ENCODE measurements at places on chromosomes 2 and 18.

DNA sequence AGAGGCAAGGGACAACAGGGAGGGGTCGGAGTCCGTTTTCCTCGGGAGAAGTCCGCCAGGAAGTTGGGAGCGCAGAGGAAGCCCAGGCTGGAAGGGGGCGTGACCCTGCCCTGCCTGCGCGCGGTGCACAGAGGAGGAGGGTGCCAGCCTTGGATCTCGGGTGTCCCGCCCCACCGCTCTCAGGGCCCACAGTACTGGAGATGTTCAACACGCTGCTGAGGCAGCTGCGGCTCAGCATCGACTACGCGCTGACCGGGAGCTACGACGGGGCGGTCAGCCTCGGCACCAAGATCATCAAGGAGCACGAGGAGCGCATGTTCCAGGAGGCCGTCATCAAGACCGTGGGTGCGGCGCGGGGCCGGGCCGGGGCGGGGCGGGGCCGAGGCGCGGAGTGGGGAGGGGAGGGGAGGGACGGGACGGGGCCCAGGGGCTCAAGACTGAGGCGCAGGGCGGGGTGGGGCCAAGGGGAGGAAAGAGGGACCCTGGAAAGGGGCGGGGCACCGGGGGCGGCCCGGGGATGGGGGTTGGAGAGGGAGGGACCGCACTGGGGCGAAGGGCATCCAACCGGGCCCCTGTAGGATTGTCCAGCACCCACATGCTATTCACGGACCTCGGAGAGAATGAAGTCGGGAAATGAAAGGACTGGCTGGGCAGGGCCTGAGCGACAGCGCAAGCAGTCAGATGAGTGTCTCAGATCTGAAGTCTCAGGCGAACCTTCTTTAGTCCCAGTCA lies 36.6 kb downstream of the POMC start:
- DNase-seq = no peak

- no peak for DNase-seq
These were observed at the start of gene FNDC4 for GRCh38 chr2:27494944-27495554. Gene FNDC4, minus strand, starts transcription at chr2:27495200. Its CDS starts 521 bp downstream, at chr2:27494679.

- no peak for DNase-seq
These were observed 84.0 kb downstream of the DDX1 start for GRCh38 chr2:15675456-15676195.

- no peak for DNase-seq
These were observed 734.5 kb upstream of the ACVR2A start for GRCh38 chr2:147110317-147110716.

GRCh38 chr18:40962784-40963183 lies 992.2 kb upstream of the PIK3C3 start:
- no peak for DNase-seq

- DNase-seq = no peak
These were observed 278.6 kb downstream of the CDH19 start for GRCh38 chr18:66325251-66325650.

DNA sequence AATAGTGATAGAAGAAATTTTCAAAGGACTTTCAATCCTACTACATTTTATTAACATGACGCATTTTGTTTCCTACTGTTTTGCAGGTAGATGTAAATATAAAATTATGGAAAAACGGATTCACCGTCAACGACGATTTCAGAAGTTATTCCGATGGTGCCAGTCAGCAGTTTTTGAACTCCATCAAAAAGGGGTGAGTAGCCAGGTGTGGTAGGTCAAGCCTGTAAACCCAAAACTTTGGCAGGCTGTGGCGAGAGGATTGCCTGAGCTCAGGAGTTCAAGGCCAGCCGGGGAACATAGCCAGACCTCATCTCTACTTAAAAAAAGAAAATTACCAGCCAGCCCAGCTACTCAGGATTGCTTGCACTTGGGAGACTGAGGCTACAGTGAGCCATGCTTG lies 33.0 kb upstream of the MFSD2B start:
- no peak for DNase-seq

DNA sequence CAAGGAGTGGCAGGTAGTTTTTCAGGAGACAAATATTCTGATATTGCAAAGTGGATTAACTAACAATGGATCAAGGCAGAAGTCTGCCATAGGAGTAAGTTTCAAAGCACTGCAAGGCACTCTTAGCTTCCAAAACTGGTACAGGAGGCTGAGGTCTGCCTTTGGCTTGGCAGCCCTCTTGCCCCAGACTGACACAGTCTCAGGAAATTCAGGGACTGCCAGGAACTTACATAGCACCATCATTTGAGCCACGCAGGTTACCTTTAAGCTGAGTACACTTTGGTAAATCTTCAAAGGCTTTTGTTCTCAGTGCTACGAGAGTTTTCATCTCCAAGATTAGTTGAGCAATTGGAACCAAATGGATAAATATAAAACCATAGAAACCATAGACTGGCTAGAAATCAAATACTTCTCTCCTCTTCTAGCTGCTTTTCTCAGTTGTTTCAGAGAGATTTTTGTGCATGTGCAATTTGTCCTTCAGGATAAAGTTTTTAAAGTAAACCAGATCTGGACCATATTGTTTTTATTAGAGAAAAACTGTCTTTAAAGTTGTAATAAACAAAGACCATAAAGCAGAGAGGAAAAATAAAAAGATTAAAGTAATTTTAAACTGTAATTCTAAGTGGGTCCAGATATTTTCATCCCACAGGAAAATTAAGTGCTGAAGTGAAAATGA lies 18.8 kb downstream of the ANKRD29 start:
- DNase-seq = no peak

DNA sequence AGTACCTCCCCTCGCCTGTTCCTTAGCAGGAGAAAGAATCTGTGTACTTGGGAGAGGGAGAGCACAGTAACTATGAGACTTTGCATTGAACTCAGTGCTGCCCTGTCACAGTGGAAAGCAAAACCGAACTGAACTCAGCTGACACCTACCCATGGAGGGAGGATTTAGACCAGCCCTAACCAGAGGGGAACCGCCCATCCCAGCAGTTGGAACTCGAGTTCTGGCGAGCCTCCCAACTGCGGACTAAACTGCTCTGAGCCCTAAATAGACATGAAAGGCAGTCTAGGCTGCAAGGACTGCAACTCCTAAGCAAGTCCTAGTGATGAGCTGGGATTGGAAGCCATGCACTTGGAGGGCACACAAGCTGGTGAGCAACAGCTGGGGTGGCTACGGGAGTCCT lies 110.4 kb downstream of the GRB14 start:
- no peak for DNase-seq

DNA sequence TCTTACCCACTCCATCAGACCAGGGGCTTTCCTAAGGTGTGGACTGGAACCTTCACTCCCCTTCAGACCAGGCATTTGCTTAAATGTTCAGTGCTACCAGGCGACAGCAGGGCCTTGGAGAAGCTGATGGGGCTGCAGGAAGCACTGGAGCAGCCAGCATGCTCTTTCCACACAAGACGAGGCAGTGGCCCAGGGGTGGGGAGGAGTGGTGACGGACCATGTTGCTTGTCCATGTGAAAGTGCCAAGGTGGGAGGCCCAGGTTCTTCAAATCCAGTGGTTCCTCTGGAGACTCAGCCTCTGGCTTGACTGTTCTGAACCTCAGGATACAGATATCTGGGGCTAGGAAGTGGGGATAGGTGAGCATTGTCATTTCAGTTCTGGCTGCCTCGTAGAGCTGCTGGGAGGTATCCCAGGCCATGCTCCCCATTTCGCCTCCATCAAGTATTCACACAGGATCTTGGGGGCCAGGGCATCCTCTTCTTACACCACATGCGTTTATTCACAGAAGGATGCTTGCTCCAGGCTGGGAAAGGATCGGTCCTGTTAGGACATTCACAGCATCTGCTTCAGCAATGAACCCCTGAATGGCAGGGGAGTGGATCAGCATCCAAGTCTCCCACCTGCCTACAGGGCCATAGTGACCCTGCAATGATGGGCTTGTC lies 62.2 kb downstream of the SFXN5 start:
- DNase-seq = no peak

GRCh38 chr2:237864940-237865622 lies 5.7 kb downstream of the RAMP1 start:
- peak; percentile 31 for DNase-seq

- no peak for DNase-seq
These were observed 336.7 kb upstream of the ATP5MC3 start for GRCh38 chr2:175518206-175518605.

- DNase-seq = no peak
These were observed 38.1 kb downstream of the PLEK start for GRCh38 chr2:68403199-68403644.

DNA sequence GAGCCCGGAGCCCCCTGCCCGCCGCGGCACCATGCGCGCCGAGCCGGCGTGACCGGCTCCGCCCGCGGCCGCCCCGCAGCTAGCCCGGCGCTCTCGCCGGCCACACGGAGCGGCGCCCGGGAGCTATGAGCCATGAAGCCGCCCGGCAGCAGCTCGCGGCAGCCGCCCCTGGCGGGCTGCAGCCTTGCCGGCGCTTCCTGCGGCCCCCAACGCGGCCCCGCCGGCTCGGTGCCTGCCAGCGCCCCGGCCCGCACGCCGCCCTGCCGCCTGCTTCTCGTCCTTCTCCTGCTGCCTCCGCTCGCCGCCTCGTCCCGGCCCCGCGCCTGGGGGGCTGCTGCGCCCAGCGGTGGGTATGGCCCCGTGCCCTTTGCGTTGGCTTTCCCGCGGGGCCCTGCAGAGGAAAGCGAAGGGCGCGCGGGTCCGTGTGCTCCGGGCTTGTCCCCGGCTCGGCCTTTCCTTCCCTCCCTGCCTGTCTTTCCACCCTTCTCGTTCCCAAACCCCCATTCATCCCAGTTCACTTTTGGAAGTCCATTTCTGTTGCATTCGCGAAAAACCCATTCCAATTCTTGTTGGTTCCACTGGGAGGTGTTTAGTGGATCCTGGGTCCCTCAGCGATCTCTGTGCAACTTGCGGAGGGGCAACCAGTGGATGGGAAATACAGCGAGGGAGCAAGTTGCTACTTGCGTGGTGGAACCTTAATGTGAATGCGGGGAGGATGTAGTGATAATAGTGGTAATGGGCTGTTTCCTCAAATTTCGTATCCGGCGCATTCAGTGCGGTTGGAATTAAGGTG lies 599 bp downstream of the ADAM23 start:
- DNase-seq = no peak

DNA sequence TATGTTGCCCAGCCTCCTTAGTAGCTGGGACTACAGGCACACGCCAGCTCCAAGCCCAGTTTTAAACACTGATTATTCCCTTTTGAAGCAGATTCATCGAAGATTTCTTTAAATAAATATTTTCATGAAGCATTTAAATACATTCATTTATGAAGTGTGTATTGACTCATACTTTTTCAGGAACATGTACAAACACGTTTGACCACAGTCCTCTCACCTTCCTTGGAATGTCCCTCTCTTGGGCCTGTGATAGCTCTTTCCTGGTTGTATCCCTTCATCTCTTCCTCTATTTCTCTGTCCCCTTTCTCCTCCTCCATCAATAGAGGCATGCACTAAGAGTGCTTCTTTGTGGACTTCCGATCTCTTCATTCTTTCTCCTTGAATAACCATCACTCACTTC lies 2.5 kb downstream of the PSTPIP2 start:
- DNase-seq = no peak

- DNase-seq = no peak
These were observed 225.7 kb downstream of the EPHA4 start for GRCh38 chr2:221346411-221346810.

DNA sequence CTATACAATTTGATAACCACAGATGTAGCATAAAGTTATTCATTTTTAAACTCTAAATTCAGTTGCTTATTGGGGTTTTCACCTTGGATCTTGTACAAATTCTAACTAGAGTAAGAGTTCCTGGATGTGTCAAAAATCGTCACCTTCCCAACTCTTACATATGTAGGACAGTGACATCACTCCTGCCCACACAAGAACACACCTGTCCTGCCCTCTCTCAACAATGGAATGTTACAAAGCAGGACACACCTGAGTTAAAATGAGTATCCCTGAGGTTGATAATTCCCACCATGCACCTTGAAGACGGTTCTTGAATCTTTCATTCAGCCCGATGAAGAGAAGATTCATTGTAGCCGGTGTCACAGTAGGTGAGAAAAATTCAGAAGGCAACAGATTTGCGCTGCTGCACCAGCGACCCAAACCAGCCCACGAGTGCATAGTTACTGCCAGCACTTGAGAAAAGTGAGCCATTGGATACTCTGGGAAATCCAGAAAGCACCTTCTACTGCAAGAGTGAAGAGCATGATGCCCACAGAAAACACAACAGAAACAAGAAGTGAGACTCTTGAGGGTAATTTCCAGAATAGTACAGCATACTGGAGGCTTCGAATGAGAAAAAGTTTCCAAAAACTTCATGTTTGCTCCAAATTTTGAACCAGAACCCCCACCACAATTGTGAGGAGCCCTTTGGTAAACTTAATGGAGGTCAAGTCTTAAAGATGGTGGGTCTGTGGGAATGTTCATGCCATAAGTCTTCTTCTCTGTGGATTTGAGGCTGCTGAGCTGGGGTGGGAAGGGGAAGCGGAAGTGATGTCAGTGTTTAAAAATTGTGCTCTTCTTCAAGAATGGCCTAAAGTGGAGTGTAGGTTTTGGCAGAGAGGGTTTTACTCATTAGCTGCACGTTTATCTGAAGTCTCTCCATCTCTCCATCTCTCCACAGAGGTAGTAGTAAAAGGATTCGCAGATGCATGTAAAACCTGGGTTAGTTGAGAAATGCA lies 34.7 kb upstream of the ADAM23 start:
- no peak for DNase-seq

- no peak for DNase-seq
These were observed 58.6 kb downstream of the KCNG2 start for GRCh38 chr18:79856119-79857007.

GRCh38 chr2:74762789-74763188 lies 71.1 kb upstream of the HK2 start:
- no peak for DNase-seq

DNA sequence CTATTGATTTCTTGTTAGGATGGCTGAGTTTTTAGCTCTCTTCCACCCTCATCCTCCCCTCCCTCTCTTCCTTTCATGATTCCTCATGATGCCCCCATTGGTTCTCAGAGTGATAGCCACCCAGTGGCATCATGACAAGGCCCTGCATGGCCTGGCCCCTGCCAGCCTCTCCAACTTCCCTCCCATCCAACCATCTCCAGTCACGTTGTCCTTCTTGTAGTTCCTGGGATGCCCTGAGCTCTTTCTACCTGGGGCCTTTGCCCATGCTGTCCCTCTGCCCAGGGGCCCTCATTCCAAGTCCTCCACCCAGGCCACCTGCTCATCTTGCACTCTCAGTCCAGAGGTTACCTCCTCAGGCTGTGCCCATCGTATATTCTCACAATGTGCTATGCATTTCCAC lies 247.5 kb downstream of the TFCP2L1 start:
- DNase-seq = no peak

DNA sequence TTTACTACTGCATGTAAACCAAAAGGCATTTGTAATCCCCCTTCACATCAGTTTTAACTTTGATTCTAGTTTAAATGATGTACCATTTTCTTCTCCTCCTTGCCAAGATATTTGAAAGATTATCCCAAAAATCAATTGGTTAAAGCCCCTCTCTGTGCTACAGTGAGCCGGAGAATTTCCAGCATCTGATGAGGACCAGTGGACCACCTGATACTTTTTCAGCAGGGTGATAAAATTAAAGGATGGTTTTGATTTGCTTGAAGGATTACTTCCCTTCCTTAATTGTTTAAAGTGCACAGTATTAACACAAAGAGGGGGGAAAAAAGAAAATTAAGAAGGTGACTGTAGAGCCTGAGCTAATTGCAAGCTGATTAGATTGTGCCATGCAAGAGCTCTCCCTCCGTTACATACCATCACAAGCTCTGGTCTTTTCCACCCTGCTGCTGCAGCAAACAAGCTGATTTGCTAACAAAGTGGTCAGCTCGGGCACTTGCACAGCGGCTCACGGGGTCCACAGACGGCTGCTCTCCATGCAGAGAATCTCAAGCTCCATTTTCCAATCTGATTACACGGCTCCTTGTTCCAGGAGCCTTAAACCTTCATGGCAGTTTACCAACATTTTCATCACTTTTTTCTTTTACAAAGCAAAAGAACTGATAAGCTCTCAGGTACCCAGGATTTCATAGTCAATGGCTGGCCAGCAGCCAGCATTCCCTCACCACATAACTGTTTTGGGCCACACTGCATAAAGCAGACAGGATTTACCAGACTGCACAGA lies 22.1 kb downstream of the FIGN start:
- no peak for DNase-seq

Data from SW 1271 (cell line).